Osteocyte (in vitro differentiated cells): ENCODE measurements at places on chromosomes 13 and 19.
A peak's percentile ranks its signal among the peaks of the same experiment; 100 is the strongest.

- no peaks in the 10 kb centered on the region for H3K27me3 ChIP-seq
- H3K4me3 ChIP-seq: no peak overlapping the region
- H3K36me3 ChIP-seq: peaks cover 5% of the 10 kb centered on the region
- H3K4me1 ChIP-seq: no peaks in the 10 kb centered on the region
These were observed 12.0 kb upstream of the FCHO1 start for GRCh38 chr19:17739121-17739875.

DNA sequence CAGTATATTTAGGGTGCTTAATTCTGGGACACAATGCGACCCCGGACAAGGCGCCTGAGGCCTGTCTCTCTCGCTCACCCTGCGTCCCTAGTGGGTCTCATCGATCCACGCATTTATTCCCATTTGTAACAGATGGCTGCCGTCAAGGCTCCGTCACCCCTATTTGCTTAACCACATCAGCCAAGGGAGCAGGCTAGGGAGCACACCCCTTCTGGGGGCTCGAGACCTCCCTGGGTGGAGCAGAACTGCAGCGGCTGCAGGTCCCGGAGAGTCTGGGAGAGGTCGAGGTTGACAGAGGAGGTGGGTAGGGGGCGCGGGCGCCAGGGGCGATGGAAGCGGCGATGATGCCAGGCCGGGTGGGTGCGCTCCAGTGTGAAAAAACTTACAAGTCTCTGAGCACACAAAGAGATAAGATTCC is 507 bp downstream of the ALG5 start:
- H3K4me1 ChIP-seq: peaks cover 27% of the 10 kb centered on the region
- peak overlapping the region; percentile 100 for H3K4me3 ChIP-seq
- peak overlapping the region; percentile 100 for H3K27ac ChIP-seq
- peaks cover 12% of the 10 kb centered on the region for H3K36me3 ChIP-seq
- H3K27me3 ChIP-seq: no peaks in the 10 kb centered on the region
- no peak for DNase-seq

DNA sequence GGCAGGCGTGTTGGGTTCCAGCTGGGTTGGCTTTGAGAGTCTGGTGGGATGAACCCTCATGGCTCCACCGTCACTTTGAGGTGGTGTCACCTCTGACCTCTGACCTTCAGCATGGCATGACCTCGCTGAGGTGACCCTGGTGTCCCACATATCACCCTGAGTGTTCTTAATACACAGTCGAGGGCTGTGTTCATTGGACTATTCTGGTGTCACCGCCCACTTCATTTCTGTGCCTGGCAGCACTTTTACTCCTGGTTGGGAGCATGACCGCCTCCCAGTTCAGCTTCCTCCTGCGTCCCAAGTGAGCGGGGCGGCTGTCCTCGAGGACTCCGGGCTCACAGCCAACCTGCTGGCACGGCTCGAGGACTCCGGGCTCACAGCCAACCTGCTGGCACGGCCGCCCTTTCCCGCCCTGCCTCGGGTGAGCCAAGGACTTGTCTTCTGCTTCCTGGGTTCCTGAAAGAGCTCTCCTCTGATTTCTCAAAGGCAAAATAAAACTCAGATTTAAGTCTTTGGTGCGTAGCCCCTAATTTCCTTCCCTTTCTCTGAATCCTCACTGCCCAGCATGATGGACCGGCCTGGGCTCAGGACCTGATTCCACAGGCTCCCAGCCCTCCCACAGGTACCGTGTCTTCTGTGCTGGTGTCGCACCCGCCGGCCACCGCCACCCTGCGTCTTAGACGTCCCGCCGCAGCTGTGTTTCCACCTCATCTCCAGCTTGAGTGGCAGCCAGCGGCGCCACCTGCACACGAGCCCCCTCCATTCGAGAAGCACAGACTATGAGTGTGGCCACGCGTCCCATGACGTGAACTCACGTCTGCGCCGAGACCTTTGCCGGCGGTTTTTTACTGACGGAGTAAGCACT is 10.4 kb downstream of the ATP4B start:
- peak; percentile 96 for DNase-seq
- H3K36me3 ChIP-seq: no peaks in the 10 kb centered on the region
- H3K4me3 ChIP-seq: peak overlapping the region; percentile 29
- H3K27ac ChIP-seq: peak overlapping the region; percentile 83
- H3K27me3 ChIP-seq: no peaks in the 10 kb centered on the region

GRCh38 chr13:114005206-114005724 is 31.4 kb upstream of the C13orf46 start:
- H3K4me3 ChIP-seq: no peak overlapping the region
- no peak for DNase-seq
- H3K27me3 ChIP-seq: no peaks in the 10 kb centered on the region
- H3K36me3 ChIP-seq: peaks cover 9% of the 10 kb centered on the region
- H3K4me1 ChIP-seq: peaks cover 7% of the 10 kb centered on the region

DNA sequence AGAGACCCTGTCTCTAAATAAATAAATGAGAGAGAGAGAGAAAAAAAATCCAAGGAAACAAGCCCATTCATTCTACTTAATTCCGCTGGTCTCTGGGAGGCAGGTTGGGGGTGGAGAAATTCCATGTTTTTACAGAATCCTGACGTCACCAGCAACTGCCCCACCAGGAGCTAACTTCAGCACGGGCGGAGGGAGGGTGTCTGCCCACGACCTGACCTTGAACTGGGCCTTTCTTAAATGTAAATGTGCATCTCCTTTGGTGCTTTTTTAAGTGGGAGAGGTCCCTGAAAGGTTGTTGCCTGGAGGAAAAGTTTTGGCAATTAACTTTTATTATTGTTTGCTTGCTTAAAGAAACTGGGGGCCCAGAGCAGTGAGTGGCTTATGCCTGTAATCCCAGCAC is 15.5 kb downstream of the KLF2 start:
- H3K4me3 ChIP-seq: no peak overlapping the region
- peaks cover 43% of the 10 kb centered on the region for H3K4me1 ChIP-seq
- no peaks in the 10 kb centered on the region for H3K36me3 ChIP-seq
- DNase-seq: no peak
- no peak overlapping the region for H3K27ac ChIP-seq

DNA sequence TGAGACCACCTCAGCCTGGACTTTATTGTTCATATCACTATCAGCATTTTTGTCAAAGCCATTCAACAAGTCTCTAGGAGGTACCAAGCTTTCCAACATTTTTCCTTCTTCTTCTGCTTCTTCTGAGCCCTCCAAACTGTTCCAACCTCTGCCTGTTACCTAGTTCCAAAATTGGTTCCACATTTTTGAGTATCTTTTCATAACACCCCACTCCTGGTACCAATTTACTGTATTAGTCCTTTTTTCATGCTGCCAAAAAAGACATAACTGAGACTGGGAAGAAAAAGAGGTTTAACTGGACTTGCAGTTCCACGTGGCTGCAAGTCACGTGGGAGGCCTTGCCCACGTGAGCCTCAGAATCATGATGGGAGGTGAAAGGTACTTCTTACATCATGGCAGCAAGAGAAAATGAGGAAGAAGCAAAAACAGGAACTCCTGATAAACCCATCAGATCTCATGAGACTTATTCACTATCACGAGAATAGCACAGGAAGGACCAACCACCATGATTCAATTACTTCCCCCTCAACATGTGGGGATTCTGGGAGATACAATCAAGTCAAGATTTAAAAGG is 215.1 kb downstream of the PCDH17 start:
- H3K27ac ChIP-seq: no peak overlapping the region
- no peak overlapping the region for H3K4me3 ChIP-seq
- no peaks in the 10 kb centered on the region for H3K27me3 ChIP-seq
- H3K4me1 ChIP-seq: no peaks in the 10 kb centered on the region
- no peak for DNase-seq

- no peak for DNase-seq
- no peak overlapping the region for H3K27ac ChIP-seq
- no peak overlapping the region for H3K4me3 ChIP-seq
- H3K4me1 ChIP-seq: no peaks in the 10 kb centered on the region
- no peaks in the 10 kb centered on the region for H3K36me3 ChIP-seq
These were observed 12.3 kb upstream of the ZNF283 start for GRCh38 chr19:43814663-43815352.

DNA sequence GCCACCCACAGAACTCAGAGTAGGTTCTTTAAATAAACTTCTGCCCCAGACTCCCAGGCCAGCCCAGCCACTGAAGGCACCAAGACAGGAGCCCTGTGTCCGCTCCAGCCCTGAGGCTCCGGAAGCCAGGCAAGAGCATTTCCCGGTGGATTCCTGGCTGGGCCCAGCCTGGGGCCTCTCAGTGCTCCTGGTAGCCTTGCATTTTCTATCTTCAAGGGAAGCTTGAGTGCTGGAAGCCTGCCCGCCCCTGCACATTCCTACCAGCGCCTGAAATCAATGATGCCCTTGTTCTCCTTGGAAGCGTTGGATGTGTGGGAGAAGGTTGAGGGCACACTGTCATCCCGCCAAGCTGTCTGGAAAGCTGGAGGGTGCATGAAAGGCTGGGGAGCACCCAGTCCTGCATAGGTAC is 70.3 kb downstream of the ALOX5AP start:
- H3K27me3 ChIP-seq: no peaks in the 10 kb centered on the region
- H3K36me3 ChIP-seq: no peaks in the 10 kb centered on the region
- H3K27ac ChIP-seq: peak overlapping the region; percentile 53
- H3K4me3 ChIP-seq: no peak overlapping the region

GRCh38 chr19:38682872-38683392 is 35.5 kb downstream of the ACTN4 start:
- no peak for DNase-seq
- H3K27me3 ChIP-seq: no peaks in the 10 kb centered on the region
- peak overlapping the region; percentile 97 for H3K27ac ChIP-seq
- peaks cover 15% of the 10 kb centered on the region for H3K36me3 ChIP-seq
- H3K4me1 ChIP-seq: peaks cover 84% of the 10 kb centered on the region
- no peak overlapping the region for H3K4me3 ChIP-seq

GRCh38 chr13:45696610-45697226 is 5.4 kb upstream of the CBY2 start:
- no peak overlapping the region for H3K4me3 ChIP-seq
- DNase-seq: no peak
- H3K27me3 ChIP-seq: peaks cover 14% of the 10 kb centered on the region
- no peaks in the 10 kb centered on the region for H3K4me1 ChIP-seq
- H3K36me3 ChIP-seq: no peaks in the 10 kb centered on the region

DNA sequence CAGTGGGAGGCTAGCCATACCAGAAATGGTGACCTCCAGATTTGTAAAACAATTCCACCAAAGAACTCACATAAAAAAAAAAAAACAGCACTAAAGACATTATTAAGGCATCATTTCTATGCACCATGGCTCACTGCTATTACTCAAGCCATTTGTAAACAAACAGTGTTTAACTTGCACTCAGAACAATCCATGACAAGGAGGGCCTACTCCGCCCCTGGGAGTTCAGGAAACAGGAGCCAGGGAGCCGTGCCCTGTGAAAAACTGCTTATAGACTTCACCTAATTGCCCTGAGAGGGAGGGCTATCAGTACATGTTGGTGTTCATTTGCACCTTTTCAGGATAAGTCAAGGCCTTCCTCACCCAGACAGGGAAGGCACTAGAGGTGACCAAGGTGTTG is 103.2 kb downstream of the ZNF429 start:
- no peak overlapping the region for H3K27ac ChIP-seq
- peaks cover 18% of the 10 kb centered on the region for H3K4me1 ChIP-seq
- no peak for DNase-seq
- H3K36me3 ChIP-seq: no peaks in the 10 kb centered on the region

DNA sequence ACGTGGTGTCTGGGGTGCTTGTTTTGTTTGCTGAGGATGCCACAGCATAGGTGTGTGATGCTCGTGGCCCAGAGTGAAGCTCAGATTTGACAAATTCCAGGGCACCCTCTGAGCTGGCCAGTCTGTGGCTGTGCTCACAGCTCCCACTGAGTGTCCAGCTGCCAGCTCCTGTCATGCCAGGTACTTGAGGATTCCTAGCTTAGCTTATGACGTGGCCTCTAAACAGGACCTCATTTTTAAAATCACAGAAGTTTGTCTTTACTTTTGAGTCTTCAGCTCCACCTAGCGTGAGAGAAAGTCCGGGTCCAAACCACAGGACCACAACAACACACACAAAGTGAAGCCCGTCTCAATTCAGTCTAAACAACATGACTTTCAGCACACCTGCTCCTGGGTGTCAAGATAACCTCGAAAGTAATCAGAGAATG is 117.3 kb downstream of the RAB20 start:
- H3K27ac ChIP-seq: peak overlapping the region; percentile 83
- H3K4me3 ChIP-seq: no peak overlapping the region
- DNase-seq: no peak
- no peaks in the 10 kb centered on the region for H3K27me3 ChIP-seq

- peaks cover 7% of the 10 kb centered on the region for H3K36me3 ChIP-seq
- no peak overlapping the region for H3K4me3 ChIP-seq
- H3K27me3 ChIP-seq: no peaks in the 10 kb centered on the region
- no peak for DNase-seq
These were observed 207.8 kb downstream of the RFC3 start for GRCh38 chr13:34025746-34026145.

GRCh38 chr13:46146898-46147297 is 35.1 kb downstream of the LCP1 start:
- no peaks in the 10 kb centered on the region for H3K4me1 ChIP-seq
- H3K27me3 ChIP-seq: peaks cover 41% of the 10 kb centered on the region
- DNase-seq: no peak
- no peaks in the 10 kb centered on the region for H3K36me3 ChIP-seq

- no peak for DNase-seq
- H3K27me3 ChIP-seq: no peaks in the 10 kb centered on the region
- H3K27ac ChIP-seq: peak overlapping the region; percentile 5
- H3K4me3 ChIP-seq: no peak overlapping the region
- peaks cover 46% of the 10 kb centered on the region for H3K4me1 ChIP-seq
These were observed 9.7 kb downstream of the PCCA start for GRCh38 chr13:100098445-100099116.

GRCh38 chr13:99464441-99464949 is 36.8 kb upstream of the TM9SF2 start:
- DNase-seq: no peak
- H3K4me3 ChIP-seq: peak overlapping the region; percentile 5
- H3K4me1 ChIP-seq: peaks cover 16% of the 10 kb centered on the region
- no peaks in the 10 kb centered on the region for H3K36me3 ChIP-seq

DNA sequence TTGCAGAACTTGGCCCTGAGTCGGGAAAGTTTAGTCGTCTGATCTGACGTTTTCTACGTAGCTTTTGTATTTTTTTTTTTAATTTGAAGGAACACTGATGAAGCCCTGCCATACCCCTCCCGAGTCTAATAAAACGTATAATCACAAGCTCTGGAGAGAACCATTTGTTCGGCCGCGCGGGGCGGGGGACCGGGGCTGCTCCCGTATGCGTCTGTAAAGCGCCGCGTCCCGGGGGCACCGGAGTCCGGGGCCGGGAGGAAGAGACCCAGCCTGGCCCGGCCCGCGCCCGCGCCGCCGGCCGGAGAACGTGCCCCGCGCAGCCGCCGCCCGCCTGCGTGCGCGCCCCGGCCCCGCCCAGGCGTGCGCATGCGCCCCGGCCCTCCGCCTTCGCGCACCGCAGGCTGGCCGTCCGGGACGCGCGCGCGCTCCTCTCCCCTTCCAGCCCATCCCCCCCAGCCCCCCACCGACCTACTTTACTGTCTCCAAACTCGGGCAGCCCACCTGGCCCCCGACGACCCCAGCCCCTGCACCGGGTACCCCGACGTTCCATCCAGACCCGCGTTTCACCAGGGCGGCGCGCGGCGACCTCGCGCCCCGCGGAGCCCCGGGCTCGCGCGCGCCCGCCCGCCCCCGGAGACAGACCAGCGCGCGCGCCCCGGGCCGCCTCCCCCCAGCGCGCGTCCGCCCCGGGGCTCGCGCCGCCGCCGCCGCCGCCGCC is 785 bp upstream of the USF2 start:
- peak; percentile 95 for DNase-seq
- H3K4me3 ChIP-seq: peak overlapping the region; percentile 94
- H3K36me3 ChIP-seq: peaks cover 15% of the 10 kb centered on the region
- no peaks in the 10 kb centered on the region for H3K27me3 ChIP-seq

- no peak for DNase-seq
- no peak overlapping the region for H3K27ac ChIP-seq
- H3K4me1 ChIP-seq: no peaks in the 10 kb centered on the region
- H3K27me3 ChIP-seq: peaks cover 30% of the 10 kb centered on the region
These were observed 34.7 kb downstream of the DCT start for GRCh38 chr13:94444826-94445225.
